ENCODE measurements at places on chromosomes 11 and 22. TPM values are rescaled to one million over a fixed set of nuclear protein-coding genes. Genes with fewer than 3 reads are reported as not detected.

DNA sequence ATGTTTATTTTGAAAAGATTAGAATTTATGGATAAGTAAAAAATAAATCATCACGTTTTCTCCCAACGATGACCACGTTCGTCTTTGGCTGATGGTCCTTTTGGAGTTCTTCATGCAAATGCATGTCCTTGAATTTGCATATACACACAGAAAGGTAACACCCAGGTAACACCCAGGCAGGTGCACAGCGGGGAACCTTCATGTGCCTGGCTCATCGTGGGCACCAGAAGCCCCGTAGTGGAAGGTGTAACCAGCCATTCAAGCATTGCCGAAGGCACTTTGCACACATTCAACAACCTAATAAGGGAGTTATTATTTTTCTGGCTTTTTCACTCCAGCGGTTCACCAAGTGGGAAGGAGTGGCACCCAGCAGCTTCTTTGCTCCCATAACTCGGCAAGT lies 404.6 kb downstream of the TBC1D22A start:
- DNase-seq = no peak

DNA sequence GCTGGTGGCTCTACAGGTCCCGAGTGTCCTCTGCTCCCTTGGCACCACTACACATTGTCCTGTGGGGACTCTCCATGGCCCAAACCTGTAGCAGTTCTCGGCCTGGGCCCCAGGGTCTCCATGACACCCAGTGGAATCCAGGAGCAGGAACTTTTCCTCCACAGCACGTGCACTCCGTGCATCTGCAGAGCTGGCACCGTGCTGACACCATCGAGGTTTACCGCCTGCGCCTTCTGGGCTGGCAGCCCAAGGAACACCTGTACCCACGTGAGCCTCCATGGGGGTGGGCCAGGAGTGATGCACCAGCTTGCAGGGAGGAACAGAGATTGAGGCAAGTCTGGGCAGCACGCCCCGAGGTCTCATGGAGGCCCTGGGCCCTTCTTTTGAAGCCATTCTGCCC lies 25.2 kb downstream of the TSPAN32 start:
- no peak for DNase-seq

- no peak for DNase-seq
Observed at GRCh38 chr11:30987819-30988218, 381.7 kb downstream of the DCDC1 start.

- no peak for DNase-seq
Observed at GRCh38 chr11:133987171-133987570, 30.4 kb upstream of the IGSF9B start.

GRCh38 chr11:110492321-110492685 lies 62.6 kb downstream of the FDX1 start:
- DNase-seq = no peak

Gene C11orf52
- total RNA-seq = not detected
